ENCODE measurements at places on chromosomes 4 and X.

GRCh38 chr4:128320656-128321055 lies 33.0 kb upstream of the PGRMC2 start:
- no peak for DNase-seq

GRCh38 chrX:72330131-72330530 lies 24.4 kb upstream of the CITED1 start:
- no peak for DNase-seq

DNA sequence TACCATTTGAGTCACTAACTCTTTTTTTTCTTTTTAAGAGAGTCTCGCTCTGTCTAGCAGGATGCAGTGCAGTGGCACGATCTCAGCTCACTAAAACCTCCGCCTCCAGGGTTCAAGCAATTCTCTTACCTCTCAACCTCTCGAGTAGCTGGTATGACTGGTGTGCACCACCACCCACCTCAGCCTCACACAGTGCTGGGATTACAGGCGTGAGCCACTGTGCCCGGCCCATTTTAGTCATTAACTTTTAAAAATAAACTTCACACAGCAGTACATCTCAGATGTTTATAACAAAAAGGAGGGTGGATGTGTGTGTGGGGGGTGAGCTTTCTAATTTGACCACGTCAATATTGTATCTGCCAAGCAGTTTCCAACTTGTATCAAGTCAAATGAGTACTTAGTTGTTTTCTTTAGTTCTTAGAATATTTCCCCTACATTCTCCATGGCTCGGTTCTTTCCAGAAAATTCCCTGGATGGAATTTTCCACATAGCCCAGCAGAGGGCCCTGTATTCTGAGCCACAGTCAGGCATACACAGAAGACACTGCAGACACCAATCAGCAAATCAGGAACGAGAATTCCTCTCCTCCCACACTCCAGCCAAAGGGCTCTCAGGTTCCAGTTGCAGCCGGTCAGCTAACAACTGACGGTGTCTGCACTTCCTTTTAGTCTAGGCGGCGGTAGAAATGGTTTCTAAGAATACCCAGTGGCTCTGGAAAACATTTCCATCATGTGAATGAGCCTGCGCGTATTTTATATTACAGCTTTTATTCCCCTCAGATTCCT lies 20.1 kb upstream of the ARAF start:
- peak; percentile 34 for DNase-seq

GRCh38 chr4:6885953-6886557 lies 23.6 kb upstream of the TBC1D14 start:
- DNase-seq: no peak

GRCh38 chr4:56681158-56681852 lies at the start of gene HOPX:
TSS of gene HOPX (minus strand) at chr4:56681296. CDS start at chr4:56657816, 23,480 bp downstream.
- peak; percentile 43 for DNase-seq

DNA sequence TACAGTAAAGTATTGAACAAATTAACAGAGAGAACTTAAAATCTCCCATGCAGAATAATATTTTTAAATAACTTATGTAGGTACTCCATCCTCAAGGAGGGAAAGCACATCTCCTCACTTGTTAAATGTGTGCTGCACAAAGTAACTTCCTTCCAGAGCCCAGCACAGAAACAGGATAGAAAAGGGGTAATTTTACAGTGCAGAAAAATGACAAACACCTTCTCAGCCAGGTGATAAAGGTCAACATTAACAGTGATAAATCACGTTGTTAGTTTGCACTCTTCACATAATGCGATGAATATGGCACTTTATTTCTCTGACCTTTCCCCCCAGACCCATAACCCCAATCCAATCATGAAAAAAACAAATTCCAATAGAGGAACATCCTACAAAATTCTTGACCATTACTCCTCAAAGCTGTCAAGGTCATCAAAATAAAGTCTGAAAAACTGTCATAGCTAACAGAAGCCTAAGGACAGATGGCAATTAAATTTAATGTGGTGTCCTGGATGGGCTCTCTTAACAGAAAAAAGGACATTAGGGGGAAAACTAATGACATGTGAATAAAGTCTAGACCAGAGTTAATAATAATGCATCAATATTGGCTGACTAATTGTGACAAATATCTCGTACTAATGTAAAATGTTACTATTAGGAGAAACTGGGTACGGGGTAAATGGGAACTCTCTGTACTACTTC lies 547.4 kb upstream of the AGA start:
- no peak for DNase-seq

GRCh38 chrX:111395149-111395548 lies 16.8 kb downstream of the DCX start:
- DNase-seq: no peak

- no peak for DNase-seq
Measured at GRCh38 chr4:181911420-181911819, 331.8 kb upstream of the TENM3 start.

GRCh38 chr4:45987858-45988257 lies 136.0 kb downstream of the GABRG1 start:
- no peak for DNase-seq

DNA sequence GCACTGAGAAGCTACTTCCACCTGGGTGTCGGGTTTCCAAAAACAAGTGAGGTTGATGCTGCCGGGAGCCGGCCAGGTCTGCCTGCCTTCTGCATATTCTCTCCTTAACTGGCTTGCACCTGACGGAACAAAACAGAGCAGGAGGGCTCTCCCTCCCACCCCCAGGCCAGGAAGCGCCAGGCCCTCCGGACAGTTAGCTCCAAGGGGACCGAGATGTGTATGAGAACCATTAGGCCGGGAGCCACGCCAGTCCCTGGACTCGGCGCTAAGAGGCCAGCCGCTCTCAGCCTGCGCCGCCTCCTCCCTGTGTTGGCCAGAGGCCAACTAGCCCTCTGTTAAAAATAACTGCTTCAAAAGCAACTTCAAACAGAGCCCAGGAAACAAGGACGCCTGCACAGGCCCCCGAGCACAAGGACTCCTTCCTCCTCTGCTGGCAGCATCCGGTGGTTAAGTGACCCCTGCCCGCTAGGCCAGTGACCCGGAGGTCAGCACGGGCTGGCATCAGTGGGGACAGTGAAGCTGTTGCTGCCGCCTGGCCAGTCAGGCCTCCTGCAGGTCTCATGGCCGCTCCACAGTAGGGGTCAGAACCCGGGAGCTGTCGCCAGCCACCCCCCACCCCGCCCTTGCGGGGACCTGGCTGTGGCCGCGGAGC lies 107.9 kb downstream of the ABLIM2 start:
- DNase-seq: no peak

Data from GM20000 (cell line).